ENCODE measurements at places on chromosomes 2 and 18. TPM values are rescaled to one million over a fixed set of nuclear protein-coding genes. Genes with fewer than 3 reads are reported as not detected.

- DNase-seq: no peak
- H3K4me1 ChIP-seq: peaks cover 11% of the 10 kb centered on the region
- H3K27me3 ChIP-seq: no peaks in the 10 kb centered on the region
- H3K27ac ChIP-seq: no peak overlapping the region
- H3K4me3 ChIP-seq: no peak overlapping the region
These were observed 25.0 kb upstream of the MSGN1 start for GRCh38 chr2:17791121-17791816.

- H3K27me3 ChIP-seq: no peaks in the 10 kb centered on the region
- DNase-seq: no peak
- H3K27ac ChIP-seq: no peak overlapping the region
- H3K36me3 ChIP-seq: peaks cover 31% of the 10 kb centered on the region
- H3K4me1 ChIP-seq: no peaks in the 10 kb centered on the region
These were observed 89.5 kb downstream of the GORASP2 start for GRCh38 chr2:171018522-171018921.

DNA sequence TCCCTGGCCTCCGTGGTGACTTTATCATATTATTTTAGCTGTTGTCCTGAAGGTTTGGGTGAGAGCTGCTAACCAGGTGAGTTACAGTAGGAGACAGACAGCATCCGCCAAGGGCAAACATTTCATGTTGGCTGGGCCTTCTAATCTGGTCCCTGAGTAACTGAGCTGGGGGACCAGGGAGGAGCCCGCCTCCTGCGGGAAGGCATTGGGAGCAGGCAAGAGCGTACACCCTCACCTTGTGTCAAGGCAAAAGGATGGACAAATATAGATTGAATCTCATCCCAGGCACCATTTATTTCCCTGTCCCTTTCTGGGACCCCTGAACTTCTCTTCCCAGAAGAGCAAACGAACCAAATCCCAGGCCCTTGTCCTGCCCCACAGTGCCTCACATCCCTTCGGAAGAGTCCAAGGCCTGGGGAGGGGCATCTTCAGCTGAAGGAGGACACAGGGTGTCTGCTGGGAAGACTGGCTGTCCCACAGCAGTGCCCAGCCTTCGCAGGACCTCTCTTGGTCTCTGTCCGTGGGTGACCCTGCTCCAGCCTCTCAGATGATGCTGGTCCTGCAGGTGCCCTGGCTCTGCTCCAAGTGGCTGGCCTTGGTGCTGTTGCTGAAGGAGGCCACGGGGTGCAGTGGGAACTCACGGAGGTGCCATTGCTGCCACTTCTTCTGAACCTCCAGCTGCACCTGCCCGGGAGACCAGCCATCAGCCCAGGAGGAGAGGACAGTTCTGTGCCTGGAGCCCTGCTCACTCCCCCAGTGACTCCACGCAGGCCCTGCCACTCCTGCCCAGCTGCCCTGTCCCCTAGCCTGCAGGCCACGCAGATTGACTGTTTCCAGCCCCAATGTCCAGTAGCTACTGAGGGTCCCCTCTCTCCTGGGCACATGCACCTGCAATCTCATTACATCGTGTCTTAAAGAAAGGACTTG lies 8.2 kb downstream of the TMEM37 start:
- no peak overlapping the region for H3K27ac ChIP-seq
- no peaks in the 10 kb centered on the region for H3K36me3 ChIP-seq
- H3K4me3 ChIP-seq: no peak overlapping the region
- no peaks in the 10 kb centered on the region for H3K27me3 ChIP-seq
- H3K4me1 ChIP-seq: peaks cover 3% of the 10 kb centered on the region
- no peak for DNase-seq

- no peaks in the 10 kb centered on the region for H3K36me3 ChIP-seq
- H3K27me3 ChIP-seq: no peaks in the 10 kb centered on the region
- no peak overlapping the region for H3K27ac ChIP-seq
These were observed 66.5 kb downstream of the DPP4 start for GRCh38 chr2:162007447-162008040.

- no peak overlapping the region for H3K4me3 ChIP-seq
- DNase-seq: no peak
- no peak overlapping the region for H3K27ac ChIP-seq
- H3K27me3 ChIP-seq: no peaks in the 10 kb centered on the region
- no peaks in the 10 kb centered on the region for H3K36me3 ChIP-seq
These were observed 83.8 kb downstream of the PPP1R1C start for GRCh38 chr2:182069416-182069815.

- H3K27ac ChIP-seq: no peak overlapping the region
- no peaks in the 10 kb centered on the region for H3K27me3 ChIP-seq
- no peaks in the 10 kb centered on the region for H3K4me1 ChIP-seq
- DNase-seq: no peak
- H3K36me3 ChIP-seq: no peaks in the 10 kb centered on the region
- H3K4me3 ChIP-seq: no peak overlapping the region
These were observed 192.2 kb upstream of the FBXO11 start for GRCh38 chr2:48098539-48098938.

DNA sequence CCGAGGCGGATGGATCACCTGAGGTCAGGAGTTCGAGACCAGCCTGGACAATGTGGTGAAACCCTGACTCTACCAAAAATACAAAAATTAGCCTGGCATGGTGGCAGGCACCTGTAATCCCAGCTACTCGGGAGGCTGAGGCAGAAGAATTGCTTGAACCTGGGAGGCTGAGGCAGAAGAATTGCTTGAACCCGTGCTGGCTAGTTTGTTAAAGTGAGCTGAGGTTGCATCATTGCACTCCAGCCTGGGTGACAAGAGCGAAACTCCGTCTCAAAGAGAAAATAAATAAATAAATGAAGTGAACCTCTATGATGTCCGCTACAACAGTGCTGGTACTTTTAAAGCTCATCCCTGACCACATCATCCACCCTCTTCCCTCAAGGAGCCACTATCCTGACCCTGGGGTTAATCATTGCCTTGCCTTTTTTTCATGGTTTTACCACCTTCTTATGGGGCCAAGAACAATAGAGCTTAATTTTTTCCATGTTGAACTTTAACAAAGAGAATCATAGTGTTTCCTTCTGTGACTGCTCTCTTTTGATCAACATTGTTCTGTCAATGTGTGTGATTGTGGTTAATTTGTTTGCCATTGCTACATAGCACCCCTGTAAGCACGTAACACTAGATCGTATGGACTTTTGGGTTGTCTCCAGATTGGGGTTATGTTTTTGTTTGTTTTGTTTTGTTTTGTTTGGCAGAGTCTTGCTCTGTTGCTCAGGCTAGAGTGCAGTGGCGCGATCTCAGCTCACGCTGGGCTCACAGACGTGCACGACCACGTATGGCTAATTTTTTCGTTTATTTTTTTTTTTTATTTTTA lies 17.1 kb upstream of the ATRAID start:
- H3K4me3 ChIP-seq: no peak overlapping the region
- peaks cover 3% of the 10 kb centered on the region for H3K36me3 ChIP-seq
- no peaks in the 10 kb centered on the region for H3K4me1 ChIP-seq
- no peaks in the 10 kb centered on the region for H3K27me3 ChIP-seq

DNA sequence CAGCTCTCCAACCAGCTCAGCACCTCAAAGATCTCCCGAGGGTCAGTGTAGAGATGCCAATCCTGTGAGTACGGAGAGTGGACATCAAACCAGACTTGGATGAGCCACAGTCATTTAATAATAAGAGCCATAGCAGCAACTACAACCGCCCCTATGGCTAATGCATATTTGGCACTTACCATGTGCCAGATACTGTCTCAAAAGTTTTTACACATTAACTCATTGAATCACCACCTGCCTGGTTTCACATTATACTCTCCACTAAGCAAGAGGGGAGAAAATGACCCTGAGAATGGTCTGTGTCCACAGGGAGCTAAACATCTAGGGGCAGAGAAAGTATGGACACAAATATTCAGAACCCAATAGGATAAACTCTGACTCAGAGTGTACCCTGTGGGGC lies 2.6 kb downstream of the CNPPD1 start:
- H3K4me3 ChIP-seq: no peak overlapping the region
- peaks cover 31% of the 10 kb centered on the region for H3K4me1 ChIP-seq
- no peak overlapping the region for H3K27ac ChIP-seq
- peaks cover 39% of the 10 kb centered on the region for H3K36me3 ChIP-seq
- no peak for DNase-seq

- H3K27ac ChIP-seq: no peak overlapping the region
- no peak overlapping the region for H3K4me3 ChIP-seq
- H3K4me1 ChIP-seq: no peaks in the 10 kb centered on the region
- H3K36me3 ChIP-seq: no peaks in the 10 kb centered on the region
- no peak for DNase-seq
These were observed 347.0 kb upstream of the ID2 start for GRCh38 chr2:8334866-8335325.

NT5DC4 gene
- not detected for total RNA-seq

MFF gene
- 57.2 TPM for total RNA-seq

TMEM169 gene
- 1.4 TPM for total RNA-seq

SPATA3 gene
- total RNA-seq: not detected

CIDEA gene
- not detected for total RNA-seq

DQX1 gene
- total RNA-seq: not detected

RHBDD1 gene
- 38.4 TPM for total RNA-seq

CPLX4 gene
- total RNA-seq: not detected

GALNT3 gene
- total RNA-seq: 25.8 TPM

Data from upper lobe of right lung (tissue), 1 donor.